ENCODE measurements at places on chromosomes 4 and X.

DNA sequence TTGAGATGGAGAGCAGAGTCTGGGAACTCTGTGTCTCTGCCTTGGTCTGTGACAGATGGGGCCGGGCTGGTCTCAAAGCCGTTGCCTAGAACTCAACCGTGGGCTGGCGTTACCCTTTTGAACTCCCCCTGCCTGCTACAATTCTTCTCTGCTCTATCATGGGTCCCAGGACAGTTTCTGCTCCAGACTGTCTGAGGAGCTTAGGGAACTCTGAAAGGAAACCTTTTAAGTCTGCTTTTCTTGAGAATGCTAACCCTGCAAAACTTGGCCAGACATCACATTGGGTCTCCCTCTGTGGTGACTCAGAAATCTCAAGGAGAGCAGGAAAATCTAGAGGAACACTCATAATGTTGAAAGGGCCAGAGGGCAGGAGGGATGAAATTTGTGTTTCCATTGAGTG lies 240.6 kb downstream of the CBR4 start:
- DNase-seq = no peak

DNA sequence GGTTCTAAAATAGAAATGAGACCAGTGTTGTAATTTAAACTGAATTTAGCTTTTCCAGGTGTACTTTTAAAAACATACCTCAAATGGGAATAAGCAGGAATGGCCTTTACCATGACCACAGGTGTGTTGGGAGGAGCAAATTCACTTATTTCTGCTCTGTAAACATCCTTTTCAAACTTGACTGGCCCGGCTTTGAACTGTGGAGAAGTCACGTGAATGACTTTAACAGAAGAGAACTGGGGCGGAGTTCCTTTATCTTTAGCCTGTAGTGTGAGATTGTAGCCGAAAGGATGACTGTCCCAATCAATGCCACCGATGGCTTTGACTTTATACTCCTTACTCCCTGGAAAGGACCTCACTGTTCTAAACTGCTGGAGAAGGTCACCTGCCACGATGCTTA lies 15.1 kb downstream of the FAT1 start:
- DNase-seq = no peak

DNA sequence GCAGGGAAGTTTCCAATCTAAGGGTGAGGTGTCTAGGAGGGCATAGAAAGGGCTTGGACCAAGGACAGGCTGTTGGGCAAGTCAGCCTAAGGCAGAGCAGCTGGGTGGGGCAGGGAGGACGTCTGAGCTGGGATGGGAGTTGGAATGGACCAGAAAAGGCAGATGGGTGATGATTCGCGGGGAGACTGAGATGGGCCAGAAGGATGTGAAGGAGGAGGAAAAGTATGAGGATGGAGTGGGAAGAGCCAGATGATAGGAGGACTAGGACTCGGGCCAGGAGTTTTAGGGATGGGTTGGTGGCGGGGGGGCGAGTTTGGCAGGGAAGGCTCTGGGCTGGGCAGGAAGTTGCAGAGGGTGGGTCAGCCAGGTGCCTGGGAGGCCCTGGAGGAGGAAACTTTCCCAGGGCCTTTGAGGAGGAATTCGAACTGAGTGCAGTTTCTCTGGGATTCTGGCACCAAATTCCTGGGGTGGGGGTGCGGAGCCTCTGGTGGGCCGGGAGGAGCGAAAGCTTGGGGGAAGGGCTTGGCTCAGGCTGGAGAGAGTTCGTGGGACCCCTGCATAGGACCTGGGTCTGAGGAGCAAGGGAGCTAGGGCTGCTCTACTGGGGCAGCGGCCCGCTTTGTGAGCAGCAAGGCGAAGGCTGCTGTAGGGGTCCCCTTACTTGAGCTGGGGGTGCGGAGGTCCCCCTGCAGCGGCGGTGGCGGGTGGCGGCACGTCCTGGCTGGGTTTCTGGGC lies 8.7 kb upstream of the TIMP1 start:
- DNase-seq = no peak

GRCh38 chrX:111955901-111956300 lies 79.9 kb downstream of the TRPC5OS start:
- DNase-seq = no peak

DNA sequence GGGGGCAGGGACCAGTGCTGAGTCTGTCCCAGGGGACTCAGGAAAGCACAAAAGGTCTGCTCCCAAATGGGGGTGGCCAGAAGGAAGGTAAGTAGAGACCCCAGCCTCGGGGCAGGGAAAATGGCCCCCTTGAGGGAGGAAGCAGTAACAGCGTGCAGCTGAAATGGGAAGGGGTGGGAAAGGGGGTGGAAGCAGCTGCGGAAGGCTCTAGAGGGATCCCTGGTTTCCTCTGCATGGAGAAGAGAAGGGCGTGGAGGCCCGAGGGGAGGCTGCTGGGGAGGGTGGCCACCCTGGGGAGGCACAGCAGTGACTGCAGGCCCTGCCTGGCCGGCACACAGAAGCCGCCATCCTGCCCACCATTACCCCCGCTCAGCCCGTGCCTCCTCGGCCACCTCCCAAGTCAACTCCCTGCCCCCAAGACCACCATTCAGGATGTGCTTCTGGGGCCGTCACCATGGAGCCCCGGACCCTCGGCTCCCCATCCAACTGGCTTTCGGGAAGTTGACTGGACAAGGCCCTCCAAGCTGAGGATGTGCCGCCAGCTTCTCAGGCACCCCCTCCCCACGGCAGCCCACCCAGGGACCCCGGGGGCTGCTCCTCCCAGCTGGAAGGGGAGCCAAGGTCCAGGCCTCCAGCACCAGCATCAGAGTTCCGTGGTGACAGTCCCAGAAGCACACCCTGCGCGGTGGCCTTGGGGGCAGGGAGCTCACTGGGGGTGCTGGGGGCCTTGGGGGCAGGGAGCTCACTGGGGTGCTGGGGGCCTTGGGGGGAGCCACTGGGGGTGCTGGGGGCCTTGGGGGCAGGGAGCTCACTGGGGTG lies 23.6 kb downstream of the CFAP99 start:
- peak; percentile 60 for DNase-seq

DNA sequence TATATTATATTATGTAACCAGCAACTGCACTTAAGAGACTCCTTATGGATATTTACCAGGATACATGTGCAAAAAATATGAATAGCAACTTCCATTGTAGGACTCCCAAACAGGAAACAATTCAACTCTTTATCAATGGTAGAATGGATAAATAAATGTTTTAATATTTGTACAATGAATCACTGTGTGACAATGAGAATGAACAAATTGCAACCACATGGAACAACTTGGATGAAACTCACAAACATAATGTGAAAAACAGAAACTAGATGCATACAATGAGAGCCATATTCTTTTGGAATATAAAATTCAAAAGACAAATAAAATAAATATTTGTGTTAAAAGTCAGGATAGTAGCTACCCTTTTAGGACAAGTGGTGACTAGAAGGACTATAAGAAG lies 1015.7 kb downstream of the TECRL start:
- DNase-seq = no peak

- no peak for DNase-seq
These were observed 7.8 kb upstream of the CTAG2 start for GRCh38 chrX:154661170-154661569.

GRCh38 chrX:56728752-56729151 lies 291 bp upstream of the NBDY start:
- no peak for DNase-seq

- no peak for DNase-seq
These were observed 51.1 kb downstream of the WDFY3 start for GRCh38 chr4:84915396-84915780.

GRCh38 chr4:143397887-143398286 lies 61.2 kb downstream of the GAB1 start:
- no peak for DNase-seq

DNA sequence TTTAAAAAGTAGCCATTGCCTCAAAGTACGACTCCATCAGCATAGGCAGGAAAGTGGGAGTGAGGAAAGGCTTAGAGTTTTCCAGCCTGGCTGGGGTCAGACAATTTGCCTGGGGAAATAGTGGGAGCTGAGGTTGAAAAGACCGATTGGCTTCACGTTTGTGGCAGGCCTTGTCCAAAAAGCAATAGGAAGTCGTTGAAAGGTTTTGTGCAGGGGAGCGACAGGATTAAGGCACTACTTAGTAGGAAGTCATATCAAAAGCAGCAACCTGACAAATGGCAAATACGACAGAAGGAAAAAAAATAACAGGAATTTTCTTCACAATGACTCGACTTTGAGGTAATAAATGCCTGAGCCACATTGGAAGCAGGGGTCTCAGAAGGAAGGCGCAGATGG lies 691 bp upstream of the EREG start:
- no peak for DNase-seq

GRCh38 chr4:107060388-107060787 lies 24.3 kb upstream of the DKK2 start:
- DNase-seq = no peak

DNA sequence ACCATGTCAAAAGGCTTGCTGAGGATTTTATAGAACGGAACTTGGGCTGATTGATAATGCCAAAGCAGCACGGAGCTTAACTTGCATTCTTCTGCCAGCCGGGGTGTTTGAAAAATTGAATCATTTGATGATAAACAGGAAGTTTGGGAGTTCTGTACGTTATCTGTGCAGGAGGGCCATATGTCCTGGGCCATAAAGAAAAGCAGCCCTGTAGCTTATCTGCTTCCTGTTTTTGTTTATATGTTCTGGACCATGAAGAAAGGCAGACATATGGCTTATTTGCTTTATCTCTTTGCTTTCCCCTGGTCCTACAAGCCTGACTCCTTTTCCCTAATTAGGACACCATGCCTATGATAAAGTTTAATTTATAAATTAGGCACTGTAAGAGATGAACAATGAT lies 62.4 kb downstream of the HOPX start:
- DNase-seq = no peak

- DNase-seq = no peak
These were observed 411.0 kb upstream of the NDST3 start for GRCh38 chr4:117623326-117623725.

DNA sequence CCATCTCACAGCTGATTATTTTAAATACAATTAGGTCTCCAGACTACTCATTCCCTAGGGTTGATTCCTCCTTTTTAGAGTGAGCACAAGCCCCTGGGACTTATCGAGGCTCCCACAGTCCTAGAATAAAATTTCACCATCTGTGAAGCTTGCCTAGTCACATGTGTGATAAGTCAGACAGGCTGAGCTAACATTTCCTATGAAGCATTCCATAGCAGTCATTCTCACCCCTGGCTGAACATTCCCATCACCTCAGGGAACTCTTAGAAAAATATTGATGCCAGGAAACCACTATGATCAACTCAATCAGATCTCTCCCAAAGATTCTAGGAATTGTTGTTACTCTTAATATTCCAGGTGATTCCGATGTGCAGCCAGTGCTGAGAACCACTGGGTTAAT lies 37.7 kb downstream of the ARHGEF9 start:
- DNase-seq = no peak

DNA sequence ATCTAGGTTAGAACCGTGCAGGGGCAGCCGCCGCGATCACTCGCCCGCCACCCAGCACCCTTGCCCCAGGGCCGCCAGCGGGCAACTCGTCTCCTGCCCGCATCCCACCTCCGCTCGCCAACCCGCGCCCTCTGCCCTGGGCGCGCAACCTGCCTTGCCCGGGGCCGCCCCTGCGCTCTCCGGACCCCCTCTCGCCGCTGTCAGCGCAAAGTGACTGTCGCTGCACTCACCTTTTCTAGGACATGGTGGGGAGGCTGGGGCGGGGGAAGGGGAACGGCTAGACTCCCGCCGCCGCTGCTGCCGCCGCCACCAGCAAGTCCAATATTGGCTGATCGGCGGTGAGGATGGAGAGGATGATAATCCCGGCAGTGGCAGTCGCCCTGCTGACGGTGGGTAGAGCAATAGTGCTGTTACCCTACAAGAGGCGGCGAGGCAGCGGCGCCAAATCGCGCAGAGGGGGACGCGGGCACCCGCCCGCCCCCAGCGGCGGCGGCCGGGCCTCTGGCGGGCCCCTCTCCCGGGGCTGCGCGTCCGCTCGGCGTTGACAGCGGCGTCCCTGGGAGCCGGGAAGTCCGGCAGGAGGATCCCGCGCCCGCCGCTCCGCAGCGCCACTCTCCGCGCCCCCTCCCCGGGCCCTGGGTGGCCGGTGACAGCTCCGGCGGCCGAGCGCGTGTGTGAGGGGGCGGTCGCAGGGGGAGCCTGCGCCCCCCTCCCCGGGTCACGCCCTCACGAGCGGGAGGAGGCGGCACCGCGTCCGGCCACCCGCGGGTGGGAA lies 2.3 kb upstream of the NR3C2 start:
- DNase-seq = peak; percentile 18

GRCh38 chr4:54657551-54658251 lies at the start of gene KIT:
Gene KIT, plus strand, starts transcription at chr4:54657957. Its CDS starts 58 bp downstream, at chr4:54658015.
- DNase-seq = peak; percentile 30

DNA sequence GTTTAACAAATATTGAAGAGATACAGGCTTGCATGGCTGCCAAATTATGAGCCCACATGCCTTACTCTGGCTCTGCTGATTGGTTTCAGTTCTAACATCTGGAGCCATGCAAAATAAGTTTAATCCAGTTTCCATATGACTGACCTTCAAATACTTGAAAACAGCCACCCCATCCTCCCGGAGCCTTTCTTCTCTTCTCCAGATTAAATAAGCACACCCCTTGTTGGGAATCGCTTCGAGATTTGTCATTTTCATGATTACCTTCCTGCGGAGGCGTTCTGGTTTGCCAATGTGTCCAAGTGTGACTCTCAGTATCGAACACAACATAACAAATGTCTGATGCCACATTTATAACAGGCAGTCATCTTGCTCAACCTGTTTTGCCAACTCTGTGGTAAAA lies 101.6 kb upstream of the JADE1 start:
- DNase-seq = no peak

DNA sequence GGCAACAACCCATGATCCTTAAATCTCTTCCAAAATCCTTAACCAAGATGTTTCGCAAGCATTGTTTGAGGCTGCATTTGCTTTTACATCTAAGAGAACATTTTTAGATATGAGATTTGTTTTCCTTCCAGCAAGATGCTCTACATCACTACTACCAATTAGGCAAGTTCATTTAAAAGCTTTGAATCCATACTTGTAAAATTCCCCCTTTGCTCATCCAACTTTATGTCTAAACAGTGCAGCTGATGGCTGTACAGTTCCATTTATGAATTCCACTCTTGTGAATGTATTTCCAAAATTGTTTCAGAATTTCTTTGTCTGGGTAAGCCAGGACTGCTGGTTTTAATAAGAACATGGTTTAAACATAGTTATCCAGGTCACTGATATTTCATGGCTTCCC lies 31.5 kb downstream of the RAI2 start:
- no peak for DNase-seq

- no peak for DNase-seq
These were observed 218.7 kb upstream of the S100G start for GRCh38 chrX:16431266-16431665.

DNA sequence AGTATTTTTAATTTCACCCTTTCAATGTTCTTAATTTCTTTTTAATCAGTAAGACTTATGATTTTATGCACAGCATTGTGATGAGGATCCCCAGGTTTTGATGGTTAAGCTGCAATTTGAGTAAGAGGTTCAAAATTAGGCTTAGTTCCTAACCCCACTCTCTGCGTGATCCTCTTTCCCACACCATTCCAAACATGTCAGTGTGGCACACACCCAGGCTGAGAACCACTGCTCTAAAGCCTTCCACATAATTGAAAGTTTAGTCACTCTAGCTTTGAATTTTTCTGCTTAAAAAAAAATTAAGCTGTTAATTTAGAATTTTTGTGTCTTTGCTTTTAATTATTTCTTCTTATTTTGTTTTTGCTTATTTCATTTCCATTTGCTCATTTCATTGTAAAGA lies 68.8 kb upstream of the SLC7A11 start:
- no peak for DNase-seq

GRCh38 chrX:150543230-150544155 lies 24.9 kb upstream of the MTM1 start:
- no peak for DNase-seq

GRCh38 chr4:141107927-141108326 lies 25.3 kb downstream of the RNF150 start:
- DNase-seq = no peak

Measured in 8988T (cell line).